ENCODE measurements at places on chromosomes 11 and 22.

- no peak for DNase-seq
- H3K4me3 ChIP-seq, result no peak overlapping the region
- no peaks in the 10 kb centered on the region for H3K36me3 ChIP-seq
- no peak overlapping the region for H3K27ac ChIP-seq
- no peaks in the 10 kb centered on the region for H3K4me1 ChIP-seq
- H3K27me3 ChIP-seq, result no peaks in the 10 kb centered on the region
Observed at GRCh38 chr11:94279996-94280395, 24.4 kb upstream of the IZUMO1R start.

GRCh38 chr11:2482745-2483144, 37.9 kb downstream of the KCNQ1 start:
- no peak for DNase-seq
- no peak overlapping the region for H3K27ac ChIP-seq
- no peaks in the 10 kb centered on the region for H3K36me3 ChIP-seq
- peaks cover 10% of the 10 kb centered on the region for H3K27me3 ChIP-seq
- no peaks in the 10 kb centered on the region for H3K4me1 ChIP-seq

GRCh38 chr11:109237636-109238035, 184.4 kb upstream of the C11orf87 start:
- DNase-seq, result no peak
- H3K4me1 ChIP-seq, result no peaks in the 10 kb centered on the region
- H3K27me3 ChIP-seq, result no peaks in the 10 kb centered on the region
- no peak overlapping the region for H3K27ac ChIP-seq

- H3K27ac ChIP-seq, result no peak overlapping the region
- no peaks in the 10 kb centered on the region for H3K27me3 ChIP-seq
- no peaks in the 10 kb centered on the region for H3K4me1 ChIP-seq
- no peak overlapping the region for H3K4me3 ChIP-seq
- no peak for DNase-seq
Observed at GRCh38 chr11:45537614-45538013, 127.8 kb downstream of the CHST1 start.
